Suppressor macrophage treated with lipopolysaccharide for 4 hours (primary cell): ENCODE measurements at places on chromosomes 7 and 10.

DNA sequence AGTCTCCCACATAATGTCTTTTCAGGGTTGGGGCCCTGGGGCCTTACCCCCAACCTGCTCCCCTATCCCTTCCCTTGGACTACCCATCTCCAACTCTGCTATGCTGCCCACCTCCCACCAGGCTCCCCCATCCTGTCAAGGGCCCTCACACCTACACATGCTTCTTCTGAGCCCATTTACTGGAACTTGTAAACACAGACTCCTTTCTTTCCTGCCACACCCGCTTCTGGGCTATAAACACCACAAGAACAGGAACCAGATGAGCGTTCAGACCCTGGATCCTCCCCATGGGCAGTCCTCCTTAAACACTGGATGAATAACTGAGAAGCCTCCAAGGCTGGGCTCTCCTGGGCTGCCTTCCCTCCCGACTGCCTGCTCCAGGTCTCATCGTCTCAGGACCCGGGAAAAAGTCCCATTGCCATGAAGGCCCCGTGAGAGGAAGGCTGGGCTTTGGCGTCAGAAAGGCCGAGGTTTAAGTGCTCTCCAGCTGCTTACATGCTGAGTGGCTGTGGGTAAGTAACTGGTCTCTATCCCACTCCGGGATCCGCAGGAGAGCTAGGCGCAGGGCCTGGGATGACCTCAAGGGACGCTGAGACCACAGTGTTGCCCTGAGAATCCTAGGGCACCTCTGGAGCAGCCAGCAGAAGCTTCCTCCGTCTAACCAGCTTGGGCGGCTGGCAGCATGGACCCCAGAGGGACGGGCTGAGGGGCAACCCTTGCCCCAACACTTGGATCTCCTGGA, 15.6 kb upstream of the CRHR2 start:
- no peak for DNase-seq

DNA sequence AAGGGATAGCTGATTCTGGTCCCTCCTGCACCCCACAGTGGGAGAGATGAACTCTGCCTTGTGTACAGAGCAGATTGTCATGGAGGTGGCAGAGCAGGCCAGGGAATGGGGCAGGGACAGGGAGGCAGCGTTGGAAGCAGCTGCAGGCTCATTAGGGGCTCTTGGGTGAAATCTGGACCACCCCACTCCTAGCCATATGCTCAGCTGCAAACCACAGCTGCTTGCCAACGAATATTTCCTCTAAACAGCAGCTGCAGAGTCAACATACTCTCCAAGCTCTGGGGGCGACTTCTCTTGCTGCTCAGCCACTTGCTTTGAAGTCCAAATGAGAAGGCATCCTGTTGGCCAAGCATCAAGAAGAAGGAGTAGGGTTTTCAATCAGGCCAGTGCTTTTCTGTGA, 302.3 kb upstream of the AUTS2 start:
- no peak for DNase-seq

DNA sequence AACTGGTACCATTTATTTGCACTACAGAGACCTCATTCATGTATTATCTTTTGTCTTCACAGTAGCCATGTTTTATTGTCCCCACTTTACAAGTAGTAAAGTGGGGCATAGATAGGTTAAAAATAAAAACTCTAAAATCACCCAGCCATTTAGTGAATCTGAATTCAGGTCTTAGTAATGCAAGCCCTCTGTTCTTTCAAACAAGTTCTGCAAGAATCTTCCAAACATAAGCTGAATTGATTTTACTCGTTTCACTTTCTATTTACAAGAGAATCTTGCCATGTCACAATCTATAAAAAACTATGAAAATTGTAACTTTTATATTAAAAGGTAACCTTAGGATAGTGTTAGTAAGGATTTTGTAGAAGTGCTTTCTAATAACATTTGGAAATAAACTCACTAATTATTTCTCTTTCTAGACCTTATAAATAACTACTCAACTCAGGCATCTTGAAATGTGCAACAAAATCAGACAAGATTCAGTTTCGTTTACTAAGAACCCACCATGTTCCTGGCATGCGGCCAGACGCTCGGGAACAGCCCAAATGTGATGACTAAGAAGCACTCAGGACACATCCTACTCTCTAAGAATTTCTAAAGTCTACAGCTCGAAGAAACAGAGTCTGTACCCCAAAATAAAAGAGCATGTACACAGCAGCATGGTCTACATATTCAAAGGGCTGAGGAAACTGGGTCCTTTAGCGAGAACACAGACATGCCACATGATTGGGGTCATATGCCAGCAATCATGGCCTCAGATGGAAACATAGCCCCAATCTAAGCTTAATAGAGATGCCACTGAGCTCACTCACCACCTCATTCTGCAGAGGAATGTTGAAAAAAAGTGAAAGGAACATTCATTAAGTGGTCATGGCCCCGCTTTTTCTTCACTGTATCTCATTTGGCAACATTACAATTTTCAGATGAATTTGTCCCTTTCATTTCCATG, 167.6 kb downstream of the AMPH start:
- DNase-seq = peak; percentile 74

- DNase-seq = no peak
Measured at GRCh38 chr7:36018816-36019484, 134.1 kb upstream of the EEPD1 start.
